ENCODE measurements at places on chromosomes 1 and 21.

- no peaks in the 10 kb centered on the region for H3K36me3 ChIP-seq
- H3K27me3 ChIP-seq, result peaks cover 7% of the 10 kb centered on the region
- H3K4me3 ChIP-seq, result peak overlapping the region; percentile 81
- peaks cover 69% of the 10 kb centered on the region for H3K4me1 ChIP-seq
- peak overlapping the region; percentile 85 for H3K27ac ChIP-seq
Measured at GRCh38 chr1:203325418-203326091, 20.2 kb downstream of the BTG2 start.

- DNase-seq, result no peak
- H3K27ac ChIP-seq, result no peak overlapping the region
- H3K36me3 ChIP-seq, result peaks cover 5% of the 10 kb centered on the region
- peaks cover 24% of the 10 kb centered on the region for H3K4me1 ChIP-seq
- H3K27me3 ChIP-seq, result no peaks in the 10 kb centered on the region
Measured at GRCh38 chr1:22104865-22105437, 37.9 kb downstream of the WNT4 start.

GRCh38 chr1:147843486-147843885, 59.1 kb upstream of the GJA8 start:
- H3K4me1 ChIP-seq, result no peaks in the 10 kb centered on the region
- H3K36me3 ChIP-seq, result no peaks in the 10 kb centered on the region
- no peak for DNase-seq

- no peak for DNase-seq
- H3K27me3 ChIP-seq, result no peaks in the 10 kb centered on the region
- peaks cover 7% of the 10 kb centered on the region for H3K36me3 ChIP-seq
- no peak overlapping the region for H3K27ac ChIP-seq
- H3K4me1 ChIP-seq, result no peaks in the 10 kb centered on the region
Measured at GRCh38 chr21:9838738-9839642, 682.4 kb upstream of the TPTE start.

- DNase-seq, result no peak
- no peak overlapping the region for H3K4me3 ChIP-seq
- no peaks in the 10 kb centered on the region for H3K4me1 ChIP-seq
- H3K27me3 ChIP-seq, result peaks cover 2% of the 10 kb centered on the region
Measured at GRCh38 chr21:37927711-37928110, 11.5 kb upstream of the KCNJ6 start.

- H3K4me3 ChIP-seq, result no peak overlapping the region
- H3K27ac ChIP-seq, result no peak overlapping the region
- H3K27me3 ChIP-seq, result no peaks in the 10 kb centered on the region
- H3K4me1 ChIP-seq, result no peaks in the 10 kb centered on the region
- DNase-seq, result no peak
Measured at GRCh38 chr1:63475761-63476160, 47.3 kb downstream of the ITGB3BP start.

- peak; percentile 49 for DNase-seq
- H3K36me3 ChIP-seq, result no peaks in the 10 kb centered on the region
- H3K4me1 ChIP-seq, result peaks cover 5% of the 10 kb centered on the region
Measured at GRCh38 chr1:3683992-3684391, 31.7 kb downstream of the TP73 start.

DNA sequence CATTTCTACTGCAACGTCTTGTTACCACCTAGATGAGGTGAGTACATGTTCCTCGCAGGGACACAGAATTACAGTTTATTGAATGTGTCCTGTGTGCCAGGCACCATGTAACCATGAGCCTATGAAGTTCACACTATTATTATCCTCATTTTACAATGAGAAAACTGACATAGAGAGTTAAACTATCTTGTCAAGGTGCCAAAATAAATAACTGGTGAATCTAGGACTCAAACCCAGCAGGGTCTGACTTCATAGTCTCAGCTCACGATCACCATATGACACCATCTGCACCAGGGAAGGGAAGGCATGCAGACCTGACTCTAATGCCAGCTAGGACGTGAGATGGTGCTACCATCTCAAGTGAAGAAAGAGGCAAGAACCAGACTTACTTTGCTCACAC, 2.4 kb downstream of the SELE start:
- no peaks in the 10 kb centered on the region for H3K36me3 ChIP-seq
- no peak overlapping the region for H3K27ac ChIP-seq
- no peak for DNase-seq
- no peaks in the 10 kb centered on the region for H3K4me1 ChIP-seq
- peaks cover 56% of the 10 kb centered on the region for H3K27me3 ChIP-seq
